ENCODE measurements at places on chromosomes 6 and 20.
A peak's percentile ranks its signal among the peaks of the same experiment; 100 is the strongest.

DNA sequence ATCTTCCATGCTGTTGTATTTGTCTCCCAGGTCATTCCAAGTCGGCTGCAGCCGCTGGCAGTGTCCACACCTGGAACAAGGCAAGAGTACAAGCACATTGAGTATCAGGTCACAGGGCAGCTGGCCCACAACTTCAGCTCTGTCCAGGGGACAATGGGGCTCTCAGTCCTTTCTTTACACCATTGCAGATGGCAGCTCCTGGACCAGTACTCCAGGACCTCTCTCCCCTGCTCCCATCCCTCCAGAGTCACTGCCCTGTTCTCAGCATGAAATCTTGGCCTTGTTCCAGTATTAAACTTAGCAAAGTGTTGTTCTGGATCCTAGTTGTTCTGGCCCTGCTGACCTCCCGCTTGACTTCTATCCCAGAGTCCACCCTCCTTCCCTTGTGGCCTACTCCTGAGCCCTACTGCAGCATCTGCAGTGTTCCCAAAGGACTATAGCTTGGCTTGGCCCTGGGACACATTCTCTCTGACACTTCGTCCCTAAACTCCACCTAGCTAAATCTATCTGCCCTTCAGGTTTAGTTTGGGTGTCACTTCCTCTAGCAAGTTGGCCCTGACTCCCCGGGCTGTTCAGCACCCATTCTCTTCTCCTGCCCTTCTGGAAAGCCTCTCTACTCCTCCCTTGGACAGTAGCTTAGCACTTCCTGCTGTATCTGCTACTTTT, 5.8 kb downstream of the TXNDC5 start:
- no peak for DNase-seq

GRCh38 chr6:9948678-9949077, 466.2 kb downstream of the TFAP2A start:
- DNase-seq = no peak

- DNase-seq = no peak
These were observed 90.1 kb downstream of the KLHL32 start for GRCh38 chr6:97014595-97014994.

- no peak for DNase-seq
These were observed 420.6 kb downstream of the COL12A1 start for GRCh38 chr6:74785236-74785635.

- no peak for DNase-seq
These were observed 84.0 kb downstream of the CHD6 start for GRCh38 chr20:41534170-41534569.

DNA sequence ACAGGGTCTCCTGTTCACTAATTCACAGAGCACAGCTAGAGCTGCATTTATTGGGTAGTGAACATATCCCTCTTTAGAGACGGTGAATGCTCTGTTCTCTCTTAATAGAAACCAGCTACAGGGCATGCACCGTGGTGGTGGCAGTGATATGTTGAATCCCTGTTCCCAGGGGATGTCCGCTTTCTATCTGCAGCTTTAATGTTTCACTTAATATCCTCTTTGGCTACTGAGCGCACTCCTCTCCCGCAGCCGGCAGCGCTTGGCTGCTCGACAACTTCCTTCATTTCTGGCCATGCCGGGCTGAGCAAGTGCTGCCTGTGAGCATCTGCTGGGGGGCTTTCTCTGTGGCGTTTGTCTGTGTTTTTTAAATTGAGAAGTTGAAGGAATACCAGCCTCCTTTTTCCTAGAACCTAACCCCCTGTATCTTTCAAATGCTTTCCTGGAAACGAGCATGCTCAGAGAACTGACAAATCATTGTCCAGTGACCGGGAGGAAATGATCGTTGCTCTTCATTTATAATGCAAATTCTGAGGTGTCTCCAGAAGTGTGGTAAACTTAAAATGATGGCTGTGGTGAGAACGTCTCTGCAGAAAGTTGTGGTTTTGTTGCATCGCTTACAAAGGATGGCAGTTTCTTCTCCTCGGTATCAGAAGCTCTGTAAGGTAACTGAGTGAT, 297.9 kb downstream of the UTRN start:
- DNase-seq = no peak

DNA sequence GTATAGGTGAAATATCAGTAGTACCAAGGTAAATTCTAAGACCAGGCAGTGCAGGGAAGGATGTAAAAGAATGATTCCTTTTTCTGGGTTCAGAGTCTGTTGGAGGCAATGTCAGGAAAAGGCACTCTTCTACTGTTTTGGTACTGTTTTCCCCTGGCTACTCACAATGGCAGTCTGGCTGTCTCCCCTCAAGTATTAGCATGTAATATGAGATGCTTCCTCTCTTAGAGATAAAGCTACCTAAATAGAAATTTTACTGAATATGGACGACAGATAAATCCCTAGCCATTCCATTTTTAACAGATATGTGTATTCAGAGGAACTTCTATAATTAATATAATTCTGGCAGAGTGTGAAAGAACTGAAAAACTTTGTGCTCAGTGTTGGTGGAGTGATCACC, 3.5 kb downstream of the RNF8 start:
- no peak for DNase-seq

- DNase-seq = no peak
These were observed 140.2 kb upstream of the PHACTR1 start for GRCh38 chr6:12576389-12576788.

- peak; percentile 29 for DNase-seq
These were observed at the start of gene NOL4L for GRCh38 chr20:32585011-32585585. Gene NOL4L, minus strand, starts transcription at chr20:32585333. Its CDS starts 443 bp downstream, at chr20:32584890.

GRCh38 chr20:52731093-52731492, 241.1 kb upstream of the TSHZ2 start:
- no peak for DNase-seq

DNA sequence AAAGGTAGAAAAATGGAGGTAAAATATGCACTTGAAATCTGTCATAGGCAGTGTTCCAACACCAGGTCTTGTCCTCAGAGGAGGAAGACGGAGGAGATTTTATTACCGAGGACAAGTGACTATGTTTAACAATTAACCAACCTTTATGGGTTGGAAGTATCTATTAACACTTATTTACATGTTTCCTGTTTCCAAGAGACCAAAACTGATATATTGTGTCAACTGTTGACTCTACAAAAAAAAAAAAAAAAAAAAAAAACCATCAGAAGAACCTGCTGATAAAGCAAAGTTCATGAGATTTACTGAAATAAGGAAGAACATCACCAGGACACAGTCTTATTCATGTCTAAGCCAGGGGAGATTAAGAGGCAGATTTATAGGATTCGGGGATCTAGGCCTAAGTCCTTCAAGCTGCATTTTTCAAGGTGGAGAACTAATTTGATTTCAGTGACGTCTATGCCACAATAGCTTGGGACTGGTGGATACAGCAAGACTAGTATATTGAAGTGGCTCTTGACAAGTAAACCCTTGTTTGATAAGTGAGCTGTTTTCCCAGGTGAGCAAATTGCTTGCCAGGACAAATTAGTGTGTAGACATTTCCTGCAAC, 126.6 kb upstream of the NAA20 start:
- DNase-seq = no peak

GRCh38 chr6:167987396-167988153, 9.9 kb upstream of the KIF25 start:
- DNase-seq = no peak

DNA sequence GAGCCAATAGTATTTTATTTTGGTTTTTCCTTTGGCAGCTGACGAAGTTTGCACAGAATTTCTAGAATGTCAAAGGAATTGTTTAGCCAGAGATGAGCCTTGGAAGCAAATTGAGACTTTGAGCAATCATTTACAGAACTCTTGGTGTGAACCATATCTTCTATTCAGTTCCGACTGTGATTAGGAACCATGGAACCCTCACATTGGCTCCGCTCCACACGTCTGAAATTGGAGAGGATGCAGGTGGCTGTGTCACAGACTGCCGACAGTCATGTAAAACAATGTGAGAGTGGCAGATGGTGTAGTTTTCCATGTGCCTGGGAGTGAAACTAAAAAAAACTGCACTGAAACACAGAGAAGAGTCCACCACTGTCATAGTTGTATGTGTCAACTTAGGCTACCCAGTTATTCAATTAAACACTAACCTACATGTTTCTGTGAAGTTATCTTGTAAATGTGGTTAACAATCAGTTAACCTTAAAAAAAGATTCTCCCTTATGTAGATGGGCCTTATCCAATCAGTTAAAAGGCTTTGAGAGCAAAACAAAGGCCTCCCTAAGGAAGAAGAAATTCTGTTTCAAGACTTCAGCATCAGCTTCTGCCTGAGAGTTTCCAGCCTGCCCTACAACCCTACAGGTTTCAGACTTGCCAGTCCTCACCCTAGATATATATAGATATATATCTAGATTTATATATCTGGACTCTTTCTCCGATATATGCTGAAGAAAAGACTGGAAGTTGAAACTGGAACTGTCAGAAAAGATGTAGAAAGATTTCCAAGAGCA, 3.3 kb upstream of the HMGN4 start:
- no peak for DNase-seq

DNA sequence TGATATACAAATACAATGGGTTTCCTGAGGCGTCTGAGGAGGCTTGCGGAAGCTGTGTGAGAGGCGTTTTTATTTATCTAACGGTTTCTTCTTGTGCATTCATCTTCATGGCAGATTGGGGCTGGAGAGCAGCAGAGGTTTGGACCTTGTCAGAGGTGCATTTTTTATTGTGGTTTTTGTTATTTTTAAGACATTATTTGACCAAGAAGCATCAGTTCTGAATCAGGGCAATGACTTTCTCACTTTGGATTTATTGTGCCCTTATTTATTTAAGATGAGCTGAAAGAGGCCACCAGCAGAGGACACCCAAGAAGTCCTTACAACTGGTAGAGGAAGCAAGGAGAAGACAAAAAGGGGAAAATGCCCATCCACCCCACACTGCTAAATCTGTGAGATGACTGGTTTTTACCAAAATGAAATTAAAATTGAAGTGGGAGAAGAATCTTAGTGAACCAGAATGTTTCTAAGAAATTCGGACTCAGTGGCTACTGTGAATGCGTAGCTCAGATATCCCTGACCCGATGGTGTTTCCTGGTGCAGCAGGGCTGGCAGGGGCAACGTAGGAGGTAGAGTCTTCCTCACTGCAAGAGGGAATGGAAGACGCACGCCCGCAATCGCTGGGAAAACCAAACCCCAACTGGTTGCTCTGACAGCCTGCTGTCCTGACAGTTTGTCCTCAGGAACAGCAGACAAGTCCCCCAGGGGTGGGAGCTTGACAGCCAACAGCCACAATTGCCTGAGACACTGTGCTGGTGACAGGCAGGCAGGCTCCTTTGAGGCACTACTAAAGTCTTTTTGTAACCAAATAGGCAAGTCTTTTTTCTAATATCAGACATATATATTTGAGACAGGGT, 14.2 kb downstream of the PRR18 start:
- DNase-seq = no peak

DNA sequence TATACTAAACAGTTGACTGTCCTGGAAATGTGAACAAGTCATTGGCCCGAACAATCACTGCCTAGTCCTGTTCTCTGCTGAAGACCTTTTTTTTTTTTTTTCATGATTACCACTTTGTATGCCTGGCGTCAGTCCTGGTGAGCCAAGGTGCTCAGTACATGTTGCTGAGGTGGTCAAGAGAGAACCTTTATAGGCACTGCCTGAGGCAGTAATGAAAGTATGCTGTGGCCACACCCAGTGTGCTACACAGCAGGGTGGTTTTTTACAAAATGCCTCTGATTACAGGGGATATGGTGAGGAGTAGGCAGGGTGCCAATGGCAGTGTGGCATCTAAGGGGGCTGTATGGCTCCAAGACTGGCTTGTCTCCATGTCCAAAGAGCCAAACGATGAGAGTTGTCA, 135.1 kb upstream of the ENPP5 start:
- DNase-seq = no peak

- DNase-seq = peak; percentile 94
These were observed 105.6 kb downstream of the PREX1 start for GRCh38 chr20:48722002-48722731.

DNA sequence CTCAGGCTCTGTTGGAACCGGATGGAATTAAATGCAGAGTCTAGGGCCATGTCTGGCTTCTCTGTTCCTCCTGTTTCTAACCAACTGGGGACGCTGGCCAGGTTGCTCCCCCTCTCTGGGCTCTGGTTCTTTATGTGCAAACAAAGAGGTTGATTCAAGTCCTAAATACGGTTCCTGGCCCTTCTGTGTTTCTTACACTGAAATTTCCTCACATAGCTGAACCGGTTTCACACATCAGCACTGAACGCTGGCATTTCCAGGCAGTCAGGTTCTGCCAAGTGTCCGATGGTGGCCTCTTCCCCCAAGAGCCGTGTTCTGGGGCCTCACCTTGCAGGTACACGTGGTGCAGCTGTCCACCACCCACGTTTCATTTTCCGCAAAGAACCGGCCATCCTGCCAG, 13.5 kb downstream of the THBS2 start:
- no peak for DNase-seq

- DNase-seq = no peak
These were observed 146.6 kb upstream of the POU3F2 start for GRCh38 chr6:98687752-98688151.

GRCh38 chr6:119105282-119105681, 26.8 kb upstream of the FAM184A start:
- DNase-seq = no peak

DNA sequence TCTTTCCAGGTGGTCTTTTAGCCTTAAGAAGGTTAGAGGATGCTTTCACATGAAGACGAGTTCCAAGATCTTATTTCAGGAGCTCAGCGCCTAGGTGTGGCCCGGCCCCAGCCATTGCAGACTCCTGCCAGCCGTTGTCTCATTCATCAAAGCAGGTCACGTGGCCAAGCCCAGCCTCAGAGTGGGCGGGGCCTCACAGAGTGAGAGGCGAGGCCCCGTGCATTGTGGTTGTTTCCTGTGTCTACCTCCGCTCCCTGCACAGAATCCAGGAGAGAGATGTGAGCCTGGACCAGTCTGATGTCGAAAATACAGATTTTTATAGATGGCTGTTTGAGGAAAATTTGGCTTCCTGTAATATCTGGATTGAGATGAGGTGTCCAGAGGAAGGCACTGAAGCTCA, 49.2 kb upstream of the CST5 start:
- no peak for DNase-seq

DNA sequence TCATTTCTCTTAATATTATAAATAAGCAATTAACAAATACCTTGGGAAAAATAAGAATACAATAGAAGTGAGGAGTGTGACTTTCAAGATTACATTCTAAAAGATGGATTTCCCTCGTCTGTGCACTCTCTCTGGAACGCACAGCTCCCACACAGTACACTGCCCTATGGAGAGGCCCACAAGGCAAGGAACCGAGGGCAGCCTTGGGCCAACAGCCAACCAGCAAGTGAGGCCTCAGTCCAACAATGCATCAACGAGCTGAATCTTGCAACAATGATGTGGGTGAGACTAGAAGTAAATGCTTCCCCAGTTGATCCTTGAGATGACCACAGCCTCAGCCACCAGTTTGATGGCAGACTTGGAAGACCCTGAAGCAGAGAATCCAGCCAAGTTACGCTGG, 34.5 kb upstream of the AVP start:
- no peak for DNase-seq

DNA sequence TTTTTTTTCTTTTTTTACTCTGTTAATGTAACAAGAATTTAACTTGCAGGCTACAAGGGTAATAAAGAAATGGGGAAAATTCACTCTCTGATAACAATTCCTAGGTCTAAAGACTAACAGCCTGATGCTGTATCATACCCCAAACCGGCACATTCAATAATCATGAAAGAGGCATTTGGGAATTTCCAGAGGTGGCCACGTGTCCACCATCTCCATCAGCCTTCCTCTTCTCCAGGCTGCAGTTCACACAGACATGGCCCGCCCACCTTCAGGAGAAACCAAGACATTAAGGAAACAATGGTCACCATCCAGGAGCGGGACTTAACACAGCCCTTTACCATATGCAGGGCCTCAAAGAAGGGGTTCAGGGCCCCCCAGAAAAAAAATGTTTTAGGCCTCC, 44.8 kb downstream of the PDE10A start:
- DNase-seq = no peak

GRCh38 chr20:61967300-61967699, 98.4 kb downstream of the TAF4 start:
- DNase-seq = no peak
